ENCODE measurements at places on chromosomes 6 and 20.

DNA sequence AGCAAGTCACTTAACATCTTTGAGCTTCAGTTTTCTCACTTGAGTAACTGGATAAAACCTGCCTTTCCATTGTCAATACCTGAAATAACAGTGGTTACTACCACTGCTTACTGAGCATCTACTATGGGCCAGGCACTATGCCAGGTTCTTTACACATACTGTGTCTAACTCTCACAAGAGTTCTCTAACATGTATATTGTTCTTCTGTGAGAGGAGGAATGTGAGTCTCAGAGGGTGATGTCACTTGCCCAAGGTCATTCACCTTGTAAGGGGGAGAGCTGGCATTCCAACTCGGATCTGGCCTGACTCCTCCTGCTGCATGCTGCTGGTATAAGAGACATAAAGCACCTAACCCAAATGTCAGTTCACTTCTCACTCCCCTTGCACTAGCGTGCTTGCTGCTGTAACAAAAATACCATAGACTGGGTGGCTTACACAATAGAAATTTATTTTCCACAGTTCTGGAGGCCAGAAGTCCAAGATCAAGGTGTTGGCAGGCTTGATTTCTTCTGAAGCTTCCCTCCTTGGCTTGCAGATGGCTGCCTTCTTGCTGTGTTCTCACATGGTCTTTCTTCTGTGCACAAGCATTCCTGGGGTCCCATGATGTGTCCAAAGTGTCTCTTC lies 21.9 kb upstream of the SGK2 start:
- no peak for DNase-seq

GRCh38 chr6:125277838-125278237 lies 23.9 kb downstream of the HDDC2 start:
- DNase-seq: no peak

GRCh38 chr6:75449630-75450206 lies 43.9 kb downstream of the FILIP1 start:
- DNase-seq: no peak

DNA sequence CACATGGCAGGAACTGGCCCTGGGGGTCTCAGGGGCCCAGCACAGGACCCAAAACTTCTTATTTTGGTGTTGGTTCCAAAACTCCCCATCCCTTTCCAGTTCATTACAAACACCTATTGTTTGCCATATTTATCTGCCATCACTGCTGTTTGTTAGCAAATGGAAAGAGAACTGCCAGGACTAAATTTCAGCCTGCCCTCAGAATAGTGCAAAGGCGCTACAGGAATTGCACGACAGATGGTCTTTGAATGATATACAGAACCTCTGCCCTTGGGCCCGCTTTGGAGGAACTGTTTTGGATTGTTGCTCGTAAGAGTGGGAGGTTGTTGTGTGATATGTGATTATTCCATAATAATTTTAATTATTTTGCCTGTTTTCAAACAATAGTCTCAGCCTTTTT lies 199.0 kb upstream of the FBXL4 start:
- no peak for DNase-seq

- no peak for DNase-seq
Observed at GRCh38 chr6:152142105-152142504, 334.6 kb downstream of the ESR1 start.

- DNase-seq: no peak
Observed at GRCh38 chr20:2760297-2760951, 40.0 kb downstream of the CPXM1 start.

GRCh38 chr6:137277971-137278637 lies 58.9 kb upstream of the IFNGR1 start:
- no peak for DNase-seq

DNA sequence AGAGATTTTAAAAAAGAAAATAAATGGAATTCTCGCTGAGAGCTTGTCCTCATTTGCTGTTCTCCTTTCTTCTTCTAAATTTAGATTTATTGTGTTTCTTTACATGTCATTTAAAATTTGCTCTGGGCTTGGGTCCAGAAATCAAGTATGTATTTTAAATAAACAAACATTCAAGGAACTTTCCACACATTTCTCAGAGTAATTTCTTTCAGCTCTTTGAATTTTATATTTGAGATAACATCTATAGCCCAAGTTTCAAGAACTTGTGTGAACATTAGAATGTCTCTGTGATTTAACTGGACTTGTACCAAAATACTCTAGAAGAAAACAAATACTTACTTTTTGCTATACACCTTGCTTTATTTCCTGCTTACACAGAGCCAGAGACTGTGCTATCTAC lies 192.3 kb downstream of the TMEM200A start:
- no peak for DNase-seq

GRCh38 chr6:135268740-135269139 lies 87.6 kb downstream of the MYB start:
- DNase-seq: no peak

- no peak for DNase-seq
Observed at GRCh38 chr6:144467921-144468320, 182.8 kb downstream of the UTRN start.

DNA sequence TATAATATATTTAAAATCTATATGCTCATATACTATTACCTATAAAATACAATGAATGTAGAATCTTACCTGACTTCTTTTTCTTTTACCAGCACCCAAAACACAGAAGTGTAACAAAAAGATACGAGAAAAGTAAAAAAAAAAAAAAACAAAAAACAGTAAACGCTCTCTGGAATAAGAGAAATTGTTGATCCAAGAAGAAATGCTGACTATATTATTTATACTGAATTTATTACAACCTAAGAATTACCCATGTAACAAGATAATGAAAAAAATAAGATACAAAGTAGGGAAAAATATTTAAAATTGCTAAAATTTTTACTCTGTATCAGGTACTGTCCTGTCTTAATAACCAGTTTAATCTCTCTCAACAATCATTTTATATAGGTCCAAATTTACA lies 787.9 kb upstream of the MAN1A1 start:
- no peak for DNase-seq

- DNase-seq: no peak
Observed at GRCh38 chr20:52060794-52061714, 130.5 kb downstream of the ZFP64 start.

GRCh38 chr6:44062771-44063560 lies 64.3 kb downstream of the MRPL14 start:
- no peak for DNase-seq

- DNase-seq: no peak
Observed at GRCh38 chr6:38371881-38372280, 267.8 kb downstream of the BTBD9 start.

DNA sequence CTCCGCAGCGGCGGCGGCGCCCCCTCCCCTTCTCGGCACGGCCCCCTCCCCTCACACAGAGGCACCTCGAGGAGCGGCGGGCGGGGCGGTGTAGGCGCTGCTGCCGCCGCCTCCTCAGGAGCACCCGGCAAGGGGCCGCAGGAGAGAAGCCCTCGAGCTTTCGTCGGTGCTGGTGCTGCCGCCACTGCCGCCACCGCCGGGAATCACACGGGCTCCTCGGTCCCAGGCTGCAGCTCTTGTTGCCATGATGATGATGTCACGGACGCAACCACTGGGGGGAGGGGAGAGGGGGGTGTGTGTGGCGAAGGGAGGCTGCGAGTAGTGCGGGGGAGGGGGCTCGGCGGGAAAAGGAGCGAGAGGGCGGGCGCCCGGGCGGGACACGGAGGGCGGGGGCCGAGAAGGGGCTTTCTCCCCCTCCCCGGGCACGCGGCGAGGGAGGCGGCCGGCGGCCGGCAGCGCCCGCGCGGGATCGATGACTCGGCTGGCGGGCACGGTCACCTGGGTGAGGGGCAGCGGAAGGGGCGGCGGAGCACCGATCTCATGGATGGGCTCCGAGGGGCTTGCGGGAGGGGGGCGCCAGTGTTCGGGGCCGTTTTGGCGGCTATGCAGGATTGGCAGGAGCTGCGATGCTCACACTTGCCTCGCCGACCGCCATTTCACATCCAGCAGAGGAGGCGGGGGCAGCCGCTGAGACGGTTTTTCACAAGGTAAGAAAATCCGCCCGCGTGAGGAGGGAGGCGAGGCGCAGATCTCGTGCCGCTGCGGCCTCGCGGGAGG lies at the start of gene REV3L:
Gene REV3L, minus strand, starts transcription at position 260 of the 777 bp plus-strand sequence. CDS start 330 bp downstream, outside the sequence.
- peak; percentile 84 for DNase-seq
